ENCODE measurements at places on chromosomes 7 and 10.
A peak's percentile ranks its signal among the peaks of the same experiment; 100 is the strongest.

DNA sequence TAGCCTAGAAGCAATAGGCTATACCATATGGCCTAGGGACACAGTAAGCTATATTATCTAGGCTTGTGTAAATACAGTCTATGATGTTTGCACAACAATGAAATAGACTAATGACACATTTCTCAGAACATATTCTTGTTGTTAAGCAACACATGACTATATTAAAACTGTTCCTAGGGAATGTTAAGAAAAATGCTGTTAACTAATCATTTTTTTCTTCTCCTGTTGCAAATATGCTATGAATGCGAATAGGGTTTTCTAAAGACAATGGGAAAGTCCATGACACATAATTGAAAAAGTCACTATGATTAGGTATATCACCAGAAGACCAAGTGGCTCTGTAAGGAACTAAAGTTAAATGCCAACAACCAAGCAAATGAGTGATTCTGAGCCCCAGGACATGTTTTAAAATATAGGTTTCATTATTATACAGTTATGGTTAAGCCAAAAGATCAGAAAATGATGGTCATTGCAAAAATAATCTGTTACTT is 454.0 kb upstream of the SORCS1 start:
- DNase-seq: no peak

DNA sequence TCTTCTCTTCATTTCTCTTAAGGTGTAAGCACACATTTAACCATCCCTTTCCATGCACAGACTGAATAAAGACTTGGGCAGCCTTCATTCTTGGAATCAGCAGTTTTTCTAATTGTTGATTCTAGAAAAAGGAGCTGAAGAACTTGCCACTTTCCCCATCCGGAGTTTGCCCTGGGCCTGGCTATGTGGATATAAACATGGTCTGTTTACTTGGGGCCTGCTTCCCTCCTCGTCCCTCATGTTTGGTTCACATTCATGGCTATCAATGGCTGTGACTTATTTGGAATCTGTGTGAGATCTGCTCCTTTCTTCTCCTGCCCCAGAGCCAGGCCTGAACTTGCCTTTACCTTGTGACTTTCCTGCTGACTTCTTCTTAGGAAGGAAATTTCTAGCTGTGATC is 199.3 kb downstream of the LRMDA start:
- no peak for DNase-seq

- no peak for DNase-seq
Observed at GRCh38 chr7:82419200-82419599, 24.4 kb downstream of the CACNA2D1 start.

- DNase-seq: no peak
Observed at GRCh38 chr7:41107938-41108448, 594.9 kb downstream of the INHBA start.

GRCh38 chr7:120981888-120982615 is 6.5 kb upstream of the CPED1 start:
- no peak for DNase-seq

DNA sequence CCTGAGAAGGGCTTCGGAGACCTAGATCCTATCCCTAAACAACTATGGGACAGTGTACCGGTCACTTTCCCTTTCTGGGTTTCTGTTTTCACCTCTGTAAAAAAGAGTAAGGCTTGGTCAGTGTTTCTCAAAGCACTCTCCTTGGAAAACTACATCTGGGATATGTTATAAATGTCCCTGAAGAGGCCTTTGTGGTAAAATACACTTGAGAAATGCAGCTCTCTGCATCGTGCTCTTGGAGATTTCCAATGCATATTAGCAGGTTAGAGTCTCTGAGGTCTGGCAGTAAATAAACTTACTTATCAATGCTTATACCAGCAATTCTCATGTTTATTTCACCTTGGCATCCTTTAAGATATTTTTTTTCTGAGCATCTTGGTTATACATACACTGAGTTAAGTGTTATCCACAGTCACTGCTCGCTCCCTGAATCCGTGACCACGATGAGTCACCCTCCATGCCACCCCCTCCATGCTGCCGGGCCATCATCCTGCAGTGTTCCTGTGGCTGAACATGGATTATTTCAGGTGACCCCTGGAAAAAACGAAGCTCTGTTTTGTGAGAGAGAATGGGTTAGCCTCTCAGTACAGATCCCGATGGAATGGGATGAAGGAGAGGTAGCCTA is 3.3 kb upstream of the TBXAS1 start:
- DNase-seq: no peak

DNA sequence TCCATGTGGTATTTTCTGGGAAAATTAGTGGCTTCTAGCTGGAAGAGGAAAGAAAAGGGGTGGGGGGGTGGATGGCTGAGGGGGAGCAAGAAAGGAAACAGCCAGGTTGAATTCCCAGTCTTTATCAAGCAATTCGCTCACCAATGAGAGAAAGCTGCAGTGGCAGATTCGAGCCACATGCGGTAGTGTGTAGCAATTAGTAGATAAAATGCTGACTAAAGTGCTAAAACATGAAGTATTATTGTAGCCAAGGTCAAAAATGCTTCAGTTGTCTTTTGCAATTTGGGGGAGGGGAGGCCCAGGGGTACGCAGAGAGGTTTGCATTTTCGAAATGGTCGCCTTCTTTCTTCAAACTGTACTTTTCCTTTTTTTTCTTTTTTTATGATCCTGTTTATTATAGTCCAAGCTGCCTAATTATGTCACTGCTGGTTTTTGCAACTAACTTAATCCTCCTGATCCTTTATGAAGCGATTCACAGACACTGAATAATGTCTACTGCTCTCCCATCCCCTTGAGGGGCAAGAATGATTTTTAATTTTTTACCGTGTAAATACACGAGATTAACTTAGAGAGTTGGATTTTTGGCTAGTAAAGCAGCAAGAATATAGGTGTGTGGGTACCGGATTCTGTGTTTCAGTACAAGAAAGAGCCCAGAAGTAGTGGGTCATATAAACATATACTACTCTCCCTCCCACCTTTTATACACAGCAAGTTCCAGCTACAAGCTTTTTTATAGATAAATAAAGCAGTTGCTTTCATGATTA is 3.6 kb upstream of the ARID5B start:
- peak; percentile 69 for DNase-seq

DNA sequence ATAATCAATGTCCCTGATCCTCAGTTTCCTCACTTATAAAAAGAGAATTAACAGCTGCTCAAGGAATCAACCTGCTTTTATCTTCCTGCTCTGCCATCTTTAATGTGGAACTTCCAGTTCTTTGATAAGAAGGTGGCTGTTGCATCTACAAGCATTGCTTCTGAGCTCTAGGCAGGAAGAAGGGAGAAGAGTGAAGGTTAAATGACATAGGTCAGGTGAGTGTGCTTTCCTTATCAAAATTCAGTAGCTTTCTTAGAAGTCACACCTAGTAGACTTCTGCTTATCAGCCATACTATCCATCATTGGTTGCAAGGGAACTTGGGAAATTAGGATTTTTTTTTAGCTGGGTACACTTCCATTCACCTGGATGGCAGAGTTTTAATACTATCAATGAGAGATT is 24.0 kb upstream of the KIF20B start:
- no peak for DNase-seq

Data from right kidney (tissue), 9 donors.